ENCODE measurements at places on chromosomes 1 and 21.
A peak's percentile ranks its signal among the peaks of the same experiment; 100 is the strongest.

DNA sequence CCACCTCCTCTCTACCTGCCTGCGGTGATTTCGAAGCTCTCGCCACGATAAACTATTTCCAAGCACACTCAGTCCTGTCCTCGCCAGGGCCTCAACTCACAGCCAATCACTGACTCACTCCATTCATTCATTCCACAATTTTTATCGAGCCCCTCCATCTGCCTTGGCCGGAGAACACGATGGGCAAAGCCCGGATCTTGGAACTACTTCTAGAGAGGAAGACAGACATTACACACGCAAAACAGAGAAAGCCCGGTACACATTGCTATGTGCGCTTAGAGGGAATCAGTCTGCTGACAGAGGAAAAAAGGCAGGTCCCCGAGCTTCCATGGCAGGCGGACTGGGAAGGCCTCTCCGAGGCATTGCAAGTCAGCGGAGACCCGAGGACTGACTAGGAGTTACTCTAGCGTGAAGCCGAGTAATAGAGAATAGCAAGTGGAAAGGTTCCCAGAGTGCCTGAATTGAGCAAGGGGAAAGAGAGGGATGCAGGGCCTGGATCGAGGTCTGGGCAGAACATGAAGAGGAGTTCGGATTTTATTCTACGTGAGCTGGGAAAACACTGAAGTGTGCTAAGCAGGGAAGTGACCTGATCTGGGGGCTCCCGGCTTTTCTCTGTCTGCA is 54.2 kb upstream of the DNAJC6 start:
- DNase-seq: no peak

GRCh38 chr1:200979574-200980451 is 43.7 kb downstream of the KIF21B start:
- peak; percentile 44 for DNase-seq

DNA sequence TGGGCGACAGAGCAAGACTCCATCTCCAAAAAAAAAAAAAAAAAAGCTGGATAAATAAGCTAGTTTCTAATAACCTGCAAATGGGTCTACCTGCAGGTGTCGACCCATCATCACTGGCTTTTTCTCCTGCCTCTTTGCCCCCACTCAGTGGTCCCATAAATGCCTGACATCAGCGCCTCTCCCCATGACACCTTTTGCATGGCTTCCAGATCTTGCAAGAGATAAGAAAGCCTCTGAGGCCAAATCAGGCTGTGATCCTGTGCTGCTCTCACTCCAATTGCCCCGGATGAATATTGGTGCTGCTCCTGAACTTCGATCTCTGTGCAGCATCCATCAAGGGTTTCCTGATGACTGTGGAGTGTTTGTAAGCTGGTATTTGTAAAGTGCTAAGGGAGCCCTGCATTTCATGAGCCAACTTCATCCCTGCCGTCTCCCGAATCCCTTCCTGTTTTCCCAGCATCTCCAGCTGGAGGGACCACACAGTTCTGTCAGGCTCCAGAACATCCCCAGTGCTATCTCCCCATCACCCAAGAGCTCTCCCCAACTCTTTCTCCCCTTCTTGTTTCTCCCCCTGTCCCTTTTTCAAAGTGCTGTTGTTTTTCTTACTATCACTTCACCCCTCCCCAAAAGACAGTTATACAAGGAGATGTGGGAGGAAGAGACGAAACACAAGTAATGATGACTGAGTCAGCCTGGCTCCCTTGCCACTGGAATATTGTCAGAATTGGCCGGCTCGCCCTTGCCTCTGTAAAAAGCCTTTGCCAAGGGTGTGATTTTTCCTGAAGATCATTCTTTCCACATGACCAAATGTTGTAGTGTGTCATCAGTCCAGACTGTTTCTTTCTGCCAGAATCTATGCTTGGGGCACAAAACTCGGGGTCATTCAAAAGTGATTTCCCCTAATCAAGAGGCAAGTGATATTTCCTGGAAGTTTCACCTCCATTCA is 2.8 kb upstream of the EFHD2 start:
- no peak for DNase-seq

GRCh38 chr1:90753556-90753955 is 36.5 kb upstream of the BARHL2 start:
- no peak for DNase-seq

DNA sequence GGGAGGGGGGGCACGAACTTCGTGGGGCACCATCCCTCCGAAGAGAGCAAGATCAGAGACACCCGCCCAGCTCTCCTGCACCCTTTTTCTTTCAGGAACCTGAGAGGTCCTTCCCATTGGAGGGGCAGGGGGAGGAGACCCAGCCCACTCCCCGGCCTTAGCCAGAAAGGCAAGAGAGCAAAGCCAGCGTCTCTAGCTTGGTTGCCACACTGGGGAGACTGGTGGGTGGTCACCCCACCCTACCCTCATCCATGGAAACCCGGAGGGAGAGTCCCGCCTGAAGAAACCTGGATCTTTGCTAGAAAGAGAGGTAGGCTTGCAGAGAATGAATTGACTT is 246 bp downstream of the ATP2B4 start:
- DNase-seq: no peak

- no peak for DNase-seq
These were observed 10.4 kb downstream of the PTGFR start for GRCh38 chr1:78501203-78501602.

DNA sequence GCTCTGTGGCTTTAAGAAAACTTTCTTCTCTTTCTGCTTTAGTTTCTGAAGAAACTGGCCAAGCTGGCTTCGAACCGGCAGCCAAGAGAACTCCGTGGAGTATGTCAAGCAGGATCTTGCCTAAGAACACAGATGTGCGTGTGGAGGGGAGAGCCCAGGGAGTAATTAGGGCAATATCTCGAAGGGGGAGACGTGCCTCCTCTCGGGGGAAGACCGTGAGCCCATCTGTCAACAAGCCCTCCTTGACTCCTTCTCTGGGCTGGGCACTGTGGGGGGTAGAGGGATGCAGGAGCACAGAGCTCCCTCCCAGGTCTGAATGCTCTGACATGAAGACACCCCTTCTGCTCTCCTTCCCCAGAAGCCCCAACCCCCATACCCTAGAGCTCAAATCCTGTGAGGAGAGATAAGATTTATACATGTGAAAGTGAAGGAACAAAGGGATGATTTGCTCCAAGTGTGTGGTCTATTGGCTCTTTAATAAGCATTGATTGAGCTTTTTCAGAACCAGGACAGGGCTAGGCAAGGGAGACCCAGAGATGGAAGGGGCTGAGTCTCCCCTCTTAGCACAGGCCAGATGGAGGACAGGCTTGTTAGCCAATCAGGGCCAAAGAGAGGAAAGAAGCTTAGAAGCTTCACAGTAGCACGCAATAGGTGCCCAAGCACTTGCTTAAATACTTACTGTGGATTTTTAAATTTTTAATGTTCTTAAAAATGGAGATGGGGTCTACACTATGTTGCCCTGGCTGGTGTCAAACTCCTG is 37.5 kb downstream of the EDN2 start:
- DNase-seq: no peak

DNA sequence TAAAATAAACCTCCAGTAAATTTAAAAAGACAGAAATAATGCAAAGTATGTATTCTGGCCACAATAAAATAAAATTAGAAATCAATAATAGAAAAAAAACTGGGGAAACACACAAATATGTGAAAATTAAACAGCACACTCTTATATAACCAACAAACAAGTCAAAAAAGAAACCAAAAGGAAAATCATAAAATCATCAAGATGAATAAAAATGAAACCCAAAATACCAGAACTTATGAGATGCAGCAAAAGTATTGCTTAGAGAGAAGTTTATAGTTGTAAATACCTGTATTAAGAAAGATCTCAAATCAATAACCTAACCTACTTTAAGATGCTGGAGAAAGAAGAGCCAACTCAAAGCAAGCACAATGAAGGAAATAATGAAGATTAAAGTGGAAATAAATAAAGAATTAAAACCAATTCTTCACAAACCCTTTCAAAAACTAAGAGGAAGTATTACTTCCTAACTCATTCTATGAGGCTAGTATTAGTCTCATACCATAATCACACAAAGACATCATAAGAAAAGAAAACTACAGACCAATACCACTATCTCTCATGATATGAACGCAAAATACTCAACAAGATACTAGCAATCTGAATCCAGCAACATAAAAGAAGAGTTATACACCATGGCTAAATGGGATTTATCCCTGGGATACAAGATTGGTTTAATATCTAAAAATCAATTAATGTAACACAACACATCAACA is 6.4 kb upstream of the KRTAP10-3 start:
- DNase-seq: no peak

GRCh38 chr1:238060061-238060460 is 169.3 kb upstream of the ZP4 start:
- DNase-seq: no peak

- no peak for DNase-seq
These were observed at the start of gene FCN3 for GRCh38 chr1:27374362-27375086. Gene FCN3, minus strand, starts transcription at chr1:27374824. Its CDS starts 6 bp downstream, at chr1:27374818.

DNA sequence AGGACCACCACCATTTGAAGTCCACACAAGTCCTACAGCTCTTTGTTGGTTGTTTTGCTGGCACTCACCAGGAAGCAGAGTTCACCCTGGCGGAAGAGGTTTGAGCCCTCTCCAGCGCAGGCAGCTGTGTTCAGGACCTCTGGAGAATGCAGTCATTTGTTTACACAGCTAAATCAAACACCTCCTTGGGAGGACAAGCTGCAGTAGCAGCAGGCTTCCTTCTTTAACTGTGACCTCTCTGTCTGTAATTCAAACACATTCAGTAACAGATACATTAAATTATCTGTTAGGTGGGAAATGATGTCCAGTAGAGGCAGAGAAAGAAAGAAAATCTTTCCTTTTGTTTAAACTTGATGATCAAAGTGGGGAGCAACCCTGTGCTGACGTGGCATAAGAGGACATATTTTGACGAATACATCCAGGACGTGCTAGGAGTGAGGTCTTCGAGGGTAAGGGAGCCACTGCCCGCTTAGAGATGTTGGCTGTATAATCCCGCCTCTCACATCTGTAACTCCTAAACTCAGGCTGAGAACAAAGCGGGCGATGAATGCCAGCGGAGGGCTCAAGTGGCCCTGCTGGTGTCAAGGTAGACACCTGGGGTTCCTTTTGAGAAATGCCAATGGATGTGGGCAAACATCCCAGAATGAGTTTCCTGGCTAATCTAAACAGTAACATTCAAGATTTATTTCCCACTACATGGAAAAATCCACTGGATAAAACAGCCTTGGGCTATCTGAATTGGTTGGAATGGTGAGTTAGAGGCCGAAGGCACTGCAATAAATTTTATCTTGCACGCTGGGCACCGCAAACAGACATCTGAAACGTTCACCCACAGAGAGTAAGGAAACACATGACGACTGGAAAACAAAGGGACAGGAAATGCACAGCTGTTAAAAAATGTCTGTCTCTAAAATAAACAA is 51.7 kb downstream of the ABCA4 start:
- no peak for DNase-seq

GRCh38 chr1:161739865-161740566 is 9.6 kb upstream of the DUSP12 start:
- DNase-seq: no peak

- no peak for DNase-seq
These were observed 39.2 kb downstream of the EIF2B3 start for GRCh38 chr1:44947063-44947773.

- DNase-seq: no peak
These were observed 565 bp downstream of the WLS start for GRCh38 chr1:68231627-68232288.

DNA sequence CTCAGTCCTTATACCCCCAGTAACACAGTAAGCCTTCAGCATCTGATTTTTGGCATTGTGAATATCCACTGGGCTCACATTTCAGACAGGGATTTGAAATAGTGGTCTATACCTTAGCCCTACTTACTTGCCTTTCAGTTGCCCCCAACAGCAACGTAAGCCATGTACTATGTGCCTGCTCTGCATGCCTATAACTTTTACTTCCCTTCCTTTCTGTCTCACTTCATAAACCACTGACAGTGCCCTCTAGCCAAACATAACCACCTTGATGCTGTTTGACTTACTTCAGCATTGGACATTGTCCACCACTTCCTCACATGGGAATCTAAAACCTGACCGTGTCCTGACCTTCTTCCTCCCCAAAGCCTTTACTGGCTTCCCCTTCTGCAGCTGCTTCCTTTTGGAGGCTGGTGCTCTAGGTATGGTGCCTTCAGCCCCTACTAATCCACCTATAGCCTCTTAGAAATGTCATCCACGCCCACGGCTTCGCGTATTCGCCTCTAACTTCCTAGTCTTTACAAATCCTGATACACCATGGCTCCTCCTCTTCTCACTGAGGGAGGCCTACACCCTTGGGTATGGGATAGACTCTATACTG is 3.6 kb upstream of the ZNF672 start:
- no peak for DNase-seq

DNA sequence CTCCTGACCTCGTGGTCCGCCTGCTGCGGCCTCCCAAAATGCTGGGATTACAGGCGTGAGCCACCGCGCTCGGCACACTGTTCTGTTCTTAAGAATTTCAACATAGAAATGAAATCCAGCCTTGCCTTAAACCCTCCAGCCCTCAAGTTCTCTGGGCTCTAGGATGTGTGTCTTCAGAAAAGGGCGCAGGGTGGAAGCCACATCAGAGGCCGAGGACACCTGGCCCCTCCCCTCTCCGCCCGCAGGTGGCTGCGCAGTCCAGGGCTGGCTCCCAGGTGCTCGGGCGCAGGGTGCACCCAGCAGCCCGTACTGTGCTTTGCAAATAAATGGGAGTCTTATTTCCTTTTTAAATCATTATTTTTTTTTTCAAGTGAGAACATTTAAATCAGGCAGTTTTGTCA is 2.0 kb upstream of the C1orf174 start:
- DNase-seq: no peak

GRCh38 chr21:26448751-26449150 is 124.3 kb downstream of the CYYR1 start:
- no peak for DNase-seq

GRCh38 chr1:8267307-8267706 is 50.6 kb upstream of the SLC45A1 start:
- no peak for DNase-seq

- DNase-seq: no peak
These were observed 36.9 kb upstream of the DISP1 start for GRCh38 chr1:222777977-222778376.

DNA sequence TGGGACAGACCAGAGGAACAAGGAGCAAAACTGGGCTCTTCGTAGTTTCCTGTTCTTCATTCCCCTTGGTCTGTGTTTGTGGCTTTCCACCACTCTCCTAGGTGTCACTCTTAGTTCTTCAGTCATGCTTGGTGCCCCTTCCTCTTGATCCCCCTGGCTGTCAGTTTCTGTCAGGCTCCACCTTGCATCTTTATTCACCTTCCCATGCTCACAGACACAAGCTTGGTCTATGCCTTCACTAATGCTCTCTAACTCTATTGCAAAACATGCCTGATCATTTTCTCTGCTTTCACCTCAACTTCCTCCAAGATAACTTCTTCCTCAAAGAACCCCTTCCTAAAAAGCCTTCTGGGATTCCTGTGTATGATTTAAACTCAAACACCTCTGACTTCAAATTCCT is 122.9 kb downstream of the GLUL start:
- no peak for DNase-seq

DNA sequence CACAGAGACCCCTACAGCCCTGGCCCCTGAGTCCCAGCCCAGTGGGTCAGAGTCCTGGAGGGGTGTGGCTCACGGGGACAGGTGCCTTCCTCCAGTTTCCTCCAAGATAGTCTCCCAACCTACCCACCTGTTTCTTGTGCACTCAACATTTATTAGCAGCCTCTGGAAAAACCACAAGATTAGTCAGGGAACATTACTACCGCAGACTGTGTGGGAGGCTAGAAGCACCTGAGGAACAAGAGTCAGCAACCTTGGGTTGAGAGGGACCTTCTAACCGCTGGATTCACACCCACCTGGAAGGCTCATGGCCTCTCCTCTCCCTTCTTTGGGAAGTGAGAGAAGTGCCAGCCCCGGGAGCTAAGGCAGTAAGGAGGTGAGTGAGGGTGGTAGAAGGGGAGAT is 22.5 kb upstream of the IKBKE start:
- no peak for DNase-seq

Measured in stimulated activated CD8-positive, alpha-beta memory T cell treated with anti-CD3 and anti-CD28 coated beads, Interleukin-4, amount 100 ng/mL, for 1 hour (primary cell).